Sigmoid colon (tissue), 7 donors: ENCODE measurements at places on chromosomes 2 and 18. TPM values are rescaled to one million over a fixed set of nuclear protein-coding genes. Genes with fewer than 3 reads are reported as not detected.

DNA sequence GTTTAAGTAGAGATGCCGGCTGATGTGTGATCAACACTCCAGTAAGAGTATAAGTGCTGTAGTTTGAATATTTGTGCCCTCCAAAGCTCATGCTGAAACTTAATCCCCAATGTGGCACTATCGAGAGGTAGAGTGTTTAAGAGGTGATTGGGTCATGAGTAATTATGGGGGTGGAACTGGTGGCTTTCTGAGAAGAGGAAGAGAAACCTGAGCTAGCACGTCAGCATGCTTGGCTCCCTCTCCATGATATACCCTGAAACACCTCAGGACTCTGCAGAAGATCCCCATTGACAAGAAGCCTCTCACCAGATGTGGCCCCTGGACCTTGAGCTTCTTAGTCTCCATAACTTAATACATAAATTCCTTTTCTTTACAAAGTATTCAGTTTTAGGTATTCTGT is 584.8 kb downstream of the TSN start:
- no peaks in the 10 kb centered on the region for H3K36me3 ChIP-seq
- DNase-seq, result no peak
- H3K4me3 ChIP-seq, result no peak overlapping the region
- H3K27me3 ChIP-seq, result no peaks in the 10 kb centered on the region
- no peaks in the 10 kb centered on the region for H3K4me1 ChIP-seq
- H3K27ac ChIP-seq, result no peak overlapping the region

DNA sequence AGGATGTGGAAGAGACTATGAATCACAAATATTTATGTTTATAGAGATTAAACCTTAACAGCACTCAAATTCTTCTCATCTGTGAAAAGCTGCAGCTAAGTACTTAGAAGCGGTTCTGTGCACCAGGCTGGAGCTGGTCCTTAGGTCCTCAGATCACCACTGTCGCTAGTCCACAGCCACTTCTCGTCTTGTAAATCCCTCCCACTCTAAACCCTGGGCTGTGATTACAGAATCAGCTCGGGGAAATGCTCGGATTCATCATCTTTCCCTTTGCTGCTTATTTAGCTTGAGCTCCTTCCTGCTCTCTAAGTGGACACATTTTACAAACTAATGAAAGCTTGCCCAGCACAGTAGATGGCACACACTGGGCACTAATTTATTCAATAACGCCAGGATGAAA is 61.7 kb downstream of the RNF152 start:
- DNase-seq, result no peak
- no peaks in the 10 kb centered on the region for H3K4me1 ChIP-seq
- H3K4me3 ChIP-seq, result no peak overlapping the region
- H3K27ac ChIP-seq, result no peak overlapping the region
- H3K27me3 ChIP-seq, result no peaks in the 10 kb centered on the region

DNA sequence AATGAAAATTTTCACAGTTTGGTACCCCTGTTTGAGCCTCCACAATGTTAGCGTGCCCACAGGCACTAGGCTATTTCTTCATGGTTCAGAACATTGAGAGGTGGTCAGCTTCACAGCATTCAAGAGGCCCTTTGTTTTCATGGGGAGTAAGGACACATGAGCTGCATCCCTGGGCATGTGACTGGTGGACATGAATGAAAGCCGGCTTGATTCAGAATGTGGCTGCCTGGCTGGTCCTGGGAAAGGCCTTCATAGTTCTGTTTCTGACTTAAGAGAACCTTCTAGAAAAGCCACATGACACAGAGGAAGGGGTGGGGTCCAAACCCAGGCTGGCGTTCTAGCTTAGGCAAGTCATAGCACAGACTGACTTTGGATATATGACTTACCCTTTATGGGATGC is 420.6 kb downstream of the CMPK2 start:
- no peak overlapping the region for H3K4me3 ChIP-seq
- H3K36me3 ChIP-seq, result no peaks in the 10 kb centered on the region
- H3K27ac ChIP-seq, result no peak overlapping the region
- no peaks in the 10 kb centered on the region for H3K4me1 ChIP-seq
- DNase-seq, result no peak

Gene IMPACT
- polyA plus RNA-seq, result 11.7 TPM
